ENCODE measurements at places on chromosomes 13 and 19.

GRCh38 chr13:48349525-48349924 is 46.0 kb downstream of the RB1 start:
- DNase-seq: no peak

DNA sequence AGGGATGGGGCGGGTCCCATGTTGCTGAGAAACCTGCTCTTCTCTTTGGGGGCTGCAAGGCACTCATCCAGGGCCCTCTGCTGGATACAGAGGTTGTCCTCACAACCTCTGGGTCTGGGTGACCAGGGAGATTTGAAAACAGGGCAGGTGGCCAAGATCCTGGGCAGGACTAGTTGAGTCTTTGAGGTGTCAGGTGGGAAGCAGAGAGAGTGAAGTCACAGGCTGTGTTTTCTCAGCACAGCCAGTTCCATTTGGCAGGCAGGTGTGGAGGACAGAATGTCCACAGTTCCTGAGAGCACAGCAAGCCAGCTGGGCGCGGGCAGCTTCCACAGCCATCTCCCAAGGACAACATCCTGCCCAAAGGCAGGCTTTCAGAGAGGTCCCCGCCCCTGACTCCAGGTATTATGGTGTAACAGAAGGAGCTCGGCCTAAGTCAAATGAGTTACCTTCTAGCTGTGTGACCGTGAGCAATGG is 118.8 kb downstream of the NUFIP1 start:
- DNase-seq: no peak

GRCh38 chr13:45367358-45367757 is 26.4 kb upstream of the TPT1 start:
- peak; percentile 95 for DNase-seq

- DNase-seq: no peak
These were observed 19.8 kb upstream of the PCDH8 start for GRCh38 chr13:52868190-52868589.

DNA sequence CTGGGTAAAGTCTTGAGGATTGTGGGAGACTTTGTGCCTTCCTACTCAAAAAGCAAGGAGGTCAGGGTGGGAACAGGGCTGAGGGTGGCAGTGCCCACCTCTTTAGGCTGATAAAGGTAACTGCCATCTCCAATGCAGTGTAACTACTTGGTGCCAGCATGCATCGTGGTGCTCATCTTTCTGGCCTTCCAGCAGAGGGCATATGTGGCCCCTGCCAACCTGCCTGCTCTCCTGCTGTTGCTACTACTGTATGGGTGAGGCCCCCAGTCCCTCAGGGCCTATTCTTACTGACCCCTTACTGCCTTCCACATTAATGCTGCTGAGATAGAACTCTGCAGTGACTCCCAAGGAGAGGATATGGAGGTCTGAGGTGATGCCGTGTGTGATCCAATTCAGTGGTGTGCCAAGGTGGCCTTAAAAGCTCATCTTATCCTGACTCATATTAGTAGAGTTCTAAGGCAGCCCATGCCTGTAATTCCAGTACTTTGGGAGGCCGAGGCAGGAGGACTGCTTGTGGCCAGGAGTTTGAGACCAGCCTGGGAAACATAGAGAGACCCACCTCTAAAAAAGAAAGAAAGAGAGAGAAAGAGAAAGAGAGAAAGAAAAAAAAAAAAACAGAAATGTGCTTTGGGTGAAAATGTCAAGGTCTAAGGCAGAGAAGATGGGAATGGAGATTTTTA is 9.7 kb upstream of the ARHGAP45 start:
- DNase-seq: no peak

DNA sequence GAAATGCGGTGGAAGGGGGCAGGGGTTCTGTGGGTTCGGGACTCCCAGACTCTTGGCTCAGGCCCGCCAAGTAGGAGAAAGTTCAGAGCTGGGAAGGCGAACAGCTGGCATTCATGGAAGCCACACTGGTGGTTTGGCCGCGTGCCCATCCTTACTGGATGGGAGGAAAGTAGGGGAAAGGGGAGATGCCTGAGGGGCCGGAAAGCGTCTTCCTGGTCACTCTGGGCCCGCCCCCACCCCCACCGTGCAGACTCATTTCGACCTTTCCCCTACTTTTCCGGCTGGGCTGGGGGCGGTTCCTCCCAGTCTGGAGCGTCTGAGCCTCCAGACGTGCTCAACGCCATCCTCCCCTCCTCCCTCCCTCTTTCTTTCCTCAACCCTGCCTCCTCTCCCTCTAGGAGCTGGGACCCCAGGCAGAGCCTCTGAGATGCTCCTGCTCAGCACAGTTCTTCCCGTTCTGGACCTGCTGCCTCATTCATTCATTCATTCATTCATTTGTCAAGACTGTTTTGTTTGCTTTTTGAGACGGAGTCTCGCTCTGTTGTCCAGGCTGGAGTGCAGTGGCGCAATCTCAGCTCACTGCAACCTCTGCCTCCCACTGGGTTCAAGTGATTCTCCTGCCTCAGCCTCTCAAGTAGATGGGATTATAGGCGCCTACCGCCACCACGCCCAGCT is 3.5 kb downstream of the ANGPTL4 start:
- DNase-seq: no peak

- DNase-seq: no peak
These were observed 62.9 kb upstream of the MCF2L start for GRCh38 chr13:112905990-112906641.

DNA sequence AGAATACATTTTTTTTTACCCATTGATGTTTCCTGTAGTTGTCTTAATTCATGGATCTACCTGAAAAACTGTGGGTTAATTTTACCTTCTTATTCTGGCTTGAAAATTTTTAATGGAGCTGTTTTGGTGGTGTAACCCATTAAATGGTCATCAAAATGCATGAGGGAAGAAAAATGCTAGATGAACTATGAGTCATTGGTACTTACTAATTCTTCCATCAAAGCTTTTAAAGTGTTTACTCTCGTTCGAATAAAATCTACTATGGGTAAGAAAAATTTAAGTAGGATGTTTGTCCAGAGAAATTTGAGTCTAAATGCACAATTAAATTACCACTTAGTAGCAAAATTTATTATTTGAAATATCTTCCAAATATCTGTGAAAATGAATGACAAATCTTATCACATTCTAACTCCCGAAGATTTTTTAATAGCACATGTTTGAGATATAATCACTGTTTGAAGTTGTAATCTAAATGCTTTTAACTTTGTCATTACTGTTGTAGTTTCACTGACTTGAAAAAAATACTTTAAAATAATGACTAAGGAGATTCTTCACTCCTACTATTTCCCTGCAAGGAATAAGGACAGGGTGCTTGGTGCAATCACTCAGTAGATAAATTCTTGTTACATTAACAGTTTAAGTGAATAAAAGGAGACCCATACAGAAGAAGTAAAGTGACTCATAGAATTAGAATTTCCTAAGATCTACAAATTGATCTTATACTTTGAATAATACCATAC is 437.7 kb downstream of the IRS2 start:
- DNase-seq: no peak

DNA sequence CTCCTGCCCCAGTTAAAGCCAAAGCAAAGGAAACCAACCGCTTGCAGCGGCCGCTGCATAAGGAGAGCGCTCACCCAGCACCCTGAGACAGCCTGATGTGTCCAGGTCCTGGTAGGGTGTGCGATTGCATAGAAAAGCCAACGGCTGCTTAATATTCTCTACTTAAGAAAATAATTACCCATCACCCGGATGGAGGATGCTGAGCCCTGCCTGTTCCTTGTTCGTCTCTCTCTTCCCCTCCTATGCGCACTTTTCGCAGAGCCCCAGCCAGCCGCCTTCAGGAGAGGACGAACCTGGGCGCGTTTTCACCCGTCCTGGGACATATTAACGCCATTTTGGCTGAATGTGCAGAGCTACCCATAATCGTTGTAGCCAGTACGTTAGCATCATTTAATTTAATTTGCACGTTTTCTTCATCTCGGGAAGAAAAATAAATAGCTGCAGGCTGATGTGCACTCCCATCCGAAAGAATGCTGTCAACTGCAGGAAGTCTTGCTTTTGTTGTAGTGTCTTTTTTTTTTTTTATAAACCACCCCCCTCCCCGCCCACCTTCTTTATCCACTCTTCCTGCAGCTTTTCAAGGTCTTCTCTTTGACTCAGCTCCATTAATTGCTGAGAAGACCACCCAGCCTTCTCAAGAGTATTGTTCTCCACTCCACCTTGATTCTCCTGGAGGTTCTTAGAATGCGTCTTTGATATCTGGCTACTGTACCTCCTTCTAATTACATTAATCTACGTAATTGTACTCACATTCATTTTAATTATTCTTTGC is 214.5 kb downstream of the TEX29 start:
- no peak for DNase-seq

- no peak for DNase-seq
These were observed 20.6 kb upstream of the QTRT1 start for GRCh38 chr19:10680545-10681135.
